AG04449 (cell line): ENCODE measurements at places on chromosomes 16 and 17.

GRCh38 chr16:29777576-29778350 is at the start of gene ZG16:
ZG16 (plus strand) TSS chr16:29778256; CDS start chr16:29779267, 1,011 bp downstream.
- DNase-seq = no peak

DNA sequence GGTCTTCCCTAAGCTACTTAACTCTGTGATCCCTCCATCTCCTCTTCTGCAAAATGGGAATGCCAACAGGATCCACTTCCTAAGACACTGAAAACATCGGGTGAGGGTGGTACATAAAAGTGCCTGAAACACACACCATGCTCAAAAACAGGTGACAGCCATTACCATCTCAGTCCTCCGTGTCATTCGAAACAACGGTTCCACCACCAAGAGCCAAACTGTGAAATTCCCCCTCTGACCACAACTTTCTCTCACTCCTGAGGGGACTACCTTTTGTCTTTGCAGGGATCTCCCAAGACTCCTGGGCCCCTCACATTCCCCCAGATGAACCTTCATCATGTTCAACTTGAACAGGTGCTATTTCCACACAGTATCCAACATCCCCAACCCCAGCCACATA is 37.0 kb downstream of the NUBP1 start:
- DNase-seq = no peak

DNA sequence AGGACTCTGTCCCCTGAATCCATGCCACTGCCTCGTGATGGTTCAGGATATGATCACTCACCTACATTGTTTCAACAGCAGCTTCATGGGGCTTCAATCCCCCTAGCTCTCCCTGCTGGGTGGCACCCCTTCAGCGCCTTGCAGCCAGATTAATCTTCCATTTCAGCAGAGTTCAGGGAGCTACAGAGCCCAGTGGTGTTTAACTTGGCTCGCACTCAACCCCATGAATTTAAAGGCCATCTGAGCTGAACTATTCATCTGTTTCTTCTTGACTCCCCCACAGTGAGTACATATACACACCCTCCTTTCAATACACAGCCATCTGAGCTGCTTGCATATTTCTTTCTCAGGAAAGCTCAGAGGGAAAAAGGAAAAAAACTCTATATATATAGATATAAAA is 202.8 kb upstream of the C16orf82 start:
- DNase-seq = no peak

GRCh38 chr16:4572715-4573114 is 16.6 kb downstream of the C16orf96 start:
- no peak for DNase-seq

DNA sequence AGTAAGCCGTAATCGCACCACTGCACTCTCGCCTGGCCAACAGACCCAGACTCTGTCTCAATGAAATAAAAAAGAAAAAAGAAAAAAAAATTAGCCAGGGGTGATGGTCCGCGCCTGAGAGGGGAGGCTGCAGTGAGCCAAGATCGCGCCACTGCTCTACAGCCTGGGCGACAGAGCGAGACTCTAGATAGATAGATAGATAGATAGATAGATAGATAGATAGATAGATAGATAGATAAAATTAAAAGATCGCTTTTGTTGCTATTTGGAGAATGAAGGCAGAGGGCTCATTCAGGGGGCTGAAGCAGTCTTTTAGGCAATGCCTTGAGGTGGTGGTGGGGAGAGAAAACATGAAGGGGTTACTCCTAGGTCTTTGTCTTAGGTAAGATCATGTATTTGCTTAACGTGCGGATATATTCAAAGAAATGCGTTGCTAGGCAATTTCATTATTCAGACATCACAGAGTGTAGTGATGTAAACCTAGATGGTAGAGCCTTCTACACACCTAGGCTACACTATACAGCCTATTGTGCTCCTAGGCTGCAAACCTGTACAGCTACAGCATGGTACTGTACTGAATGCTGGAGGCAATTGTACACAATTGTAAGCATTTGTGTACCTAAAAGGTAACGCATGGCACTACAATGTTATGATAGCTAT is 4.3 kb upstream of the HES7 start:
- no peak for DNase-seq
